ENCODE measurements at places on chromosomes 16 and 17.
A peak's percentile ranks its signal among the peaks of the same experiment; 100 is the strongest.

DNA sequence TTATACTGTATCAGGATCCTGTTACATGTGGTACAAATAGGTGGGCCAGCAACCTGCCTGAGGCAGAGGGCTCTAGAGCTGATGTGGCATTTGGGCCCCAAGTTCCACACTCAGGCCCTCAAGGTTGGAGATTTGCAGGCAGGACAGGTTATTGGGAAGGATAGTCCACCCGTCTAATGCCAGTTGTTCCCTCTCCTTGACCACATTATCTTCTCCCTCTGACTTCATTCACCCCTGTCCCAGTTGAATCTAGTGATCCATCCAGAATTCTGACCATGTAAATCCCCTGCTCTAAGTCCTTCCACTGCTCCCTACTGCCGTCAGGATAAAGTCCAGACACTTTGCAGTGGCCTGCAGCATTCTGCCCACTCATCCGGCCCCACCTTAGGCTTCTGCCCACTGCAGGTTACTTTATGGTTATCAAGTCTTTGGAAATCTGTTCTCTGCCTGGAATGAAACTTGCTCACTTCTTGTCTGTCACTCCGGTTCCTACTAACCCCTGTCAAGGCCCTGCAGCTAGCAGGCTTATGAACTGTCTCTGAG, 1.9 kb upstream of the NFATC3 start:
- no peak for DNase-seq

- DNase-seq = no peak
Observed at GRCh38 chr17:40801157-40801556, 1.4 kb upstream of the KRT28 start.

GRCh38 chr17:66276328-66276937, 26.0 kb upstream of the PRKCA start:
- DNase-seq = no peak

DNA sequence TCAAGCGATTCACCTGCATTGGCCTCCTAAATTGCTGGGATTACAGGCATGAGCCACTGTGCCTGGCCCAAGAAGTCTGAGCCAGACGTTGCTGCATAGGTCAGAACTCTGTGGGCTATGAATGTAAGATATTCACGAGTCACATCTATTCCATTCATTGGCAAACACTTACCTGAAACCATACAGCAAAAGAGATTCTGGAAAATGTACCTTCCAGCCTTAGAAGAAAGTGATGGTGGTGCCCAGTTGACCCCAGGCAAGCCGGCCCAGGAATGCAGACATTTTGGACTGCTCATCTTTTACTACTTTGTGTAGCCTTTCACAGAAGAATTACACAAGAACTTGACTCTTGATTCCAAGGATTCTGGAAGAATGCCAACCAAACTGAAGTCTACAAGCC, 135.6 kb upstream of the N4BP1 start:
- DNase-seq = no peak

DNA sequence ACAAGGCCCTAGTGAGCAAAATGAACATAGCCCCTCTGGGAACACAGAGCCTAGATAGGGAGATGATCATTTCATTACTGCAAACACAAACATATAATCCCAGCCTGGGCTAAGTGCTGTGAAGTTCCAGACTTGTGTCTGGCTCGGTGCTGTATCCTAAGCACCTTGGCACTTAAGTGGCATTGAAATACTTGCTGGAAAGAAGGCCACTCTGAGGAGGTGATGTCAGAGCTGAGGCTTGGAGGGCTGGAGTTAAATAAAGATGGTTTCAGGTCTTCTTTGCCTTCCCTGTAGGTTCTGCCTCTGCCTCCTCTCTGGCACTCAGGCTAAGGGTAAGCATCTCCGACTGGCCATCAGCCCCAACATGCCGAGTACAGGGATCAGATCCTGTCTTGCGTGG, 2.4 kb upstream of the CACNA1G start:
- DNase-seq = no peak

DNA sequence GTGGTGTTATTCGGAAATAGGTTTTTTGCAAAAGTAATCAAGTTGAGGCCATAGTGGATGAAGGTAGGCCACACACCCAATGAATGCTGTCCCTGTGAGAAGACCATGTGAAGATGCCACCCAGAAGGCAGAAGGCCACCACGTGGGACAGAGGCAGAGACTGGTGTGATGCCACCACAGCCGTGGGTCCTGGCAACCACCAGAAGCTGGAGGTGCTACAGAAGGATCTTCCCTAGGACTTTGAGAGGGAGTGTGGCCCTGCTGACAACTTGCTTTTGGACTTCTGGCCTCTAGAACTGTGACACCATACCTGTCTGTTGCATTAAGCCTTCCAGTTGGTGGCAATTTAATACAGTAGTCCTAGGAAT, 49.3 kb downstream of the RMI2 start:
- DNase-seq = no peak

DNA sequence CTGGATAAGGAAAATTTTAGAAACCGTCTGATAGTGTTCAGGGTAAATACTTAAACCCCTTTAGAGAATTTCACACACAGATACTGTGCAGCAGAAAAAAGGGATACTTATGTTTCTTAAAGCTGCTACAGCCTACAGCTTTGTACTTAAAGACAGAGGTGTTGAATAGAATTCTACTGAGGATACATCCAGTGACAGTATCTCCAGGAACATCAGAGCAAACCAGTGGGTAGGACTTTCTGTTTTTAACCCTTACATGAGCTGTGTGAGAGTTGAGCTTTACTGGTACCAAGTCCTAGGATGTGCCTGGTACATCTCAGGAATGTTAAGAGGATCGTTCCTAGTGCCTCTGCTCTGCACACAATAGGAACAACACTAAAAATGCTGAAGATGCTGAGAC, 191.5 kb downstream of the FTO start:
- DNase-seq = no peak

GRCh38 chr17:66302761-66303626, 581 bp downstream of the PRKCA start:
- peak; percentile 51 for DNase-seq

DNA sequence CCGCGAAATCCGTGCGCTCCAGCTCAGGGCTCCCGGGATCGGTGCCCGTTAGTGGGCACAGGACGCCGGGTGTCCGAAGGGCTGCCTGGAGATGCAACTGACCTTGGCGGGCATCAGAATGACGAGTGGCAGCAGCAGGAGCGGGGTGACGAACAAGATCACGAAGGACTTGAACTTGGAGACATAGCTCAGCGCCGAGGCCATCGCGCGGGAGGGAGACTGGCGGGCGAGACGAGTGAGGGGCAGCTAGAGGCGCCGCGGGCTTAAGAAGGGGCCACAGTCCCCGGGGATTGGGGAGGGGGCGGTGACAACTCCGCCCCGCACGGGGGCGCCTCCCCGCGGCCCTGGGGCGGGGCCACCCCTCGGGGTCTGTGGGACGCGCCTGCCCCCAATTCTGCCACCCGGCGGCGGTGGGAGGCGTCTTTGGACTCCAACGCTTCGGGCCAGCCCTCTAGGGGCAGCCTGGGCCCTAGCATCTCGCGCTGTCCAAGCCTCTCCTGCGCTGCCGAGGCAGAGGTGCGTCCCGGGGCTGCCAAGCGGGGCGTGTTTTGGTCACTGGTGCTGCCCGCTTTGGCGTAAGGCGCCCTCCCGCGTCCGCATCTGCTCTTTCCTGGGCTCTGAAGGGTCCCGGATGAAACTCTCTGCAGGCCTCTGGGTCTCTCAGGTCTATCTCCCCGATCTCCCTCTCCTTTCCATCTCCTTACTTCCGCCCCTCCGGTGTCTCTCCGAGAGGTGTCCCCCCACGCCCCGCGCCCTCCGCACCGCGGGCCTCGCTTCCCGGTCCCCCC, at the start of gene SLC13A5:
SLC13A5 (minus strand) TSS at position 240 of the 788 bp plus-strand sequence; CDS start at position 204, 36 bp downstream.
- DNase-seq = peak; percentile 62

GRCh38 chr16:68298907-68299561, 11.7 kb downstream of the SLC7A6OS start:
- no peak for DNase-seq

DNA sequence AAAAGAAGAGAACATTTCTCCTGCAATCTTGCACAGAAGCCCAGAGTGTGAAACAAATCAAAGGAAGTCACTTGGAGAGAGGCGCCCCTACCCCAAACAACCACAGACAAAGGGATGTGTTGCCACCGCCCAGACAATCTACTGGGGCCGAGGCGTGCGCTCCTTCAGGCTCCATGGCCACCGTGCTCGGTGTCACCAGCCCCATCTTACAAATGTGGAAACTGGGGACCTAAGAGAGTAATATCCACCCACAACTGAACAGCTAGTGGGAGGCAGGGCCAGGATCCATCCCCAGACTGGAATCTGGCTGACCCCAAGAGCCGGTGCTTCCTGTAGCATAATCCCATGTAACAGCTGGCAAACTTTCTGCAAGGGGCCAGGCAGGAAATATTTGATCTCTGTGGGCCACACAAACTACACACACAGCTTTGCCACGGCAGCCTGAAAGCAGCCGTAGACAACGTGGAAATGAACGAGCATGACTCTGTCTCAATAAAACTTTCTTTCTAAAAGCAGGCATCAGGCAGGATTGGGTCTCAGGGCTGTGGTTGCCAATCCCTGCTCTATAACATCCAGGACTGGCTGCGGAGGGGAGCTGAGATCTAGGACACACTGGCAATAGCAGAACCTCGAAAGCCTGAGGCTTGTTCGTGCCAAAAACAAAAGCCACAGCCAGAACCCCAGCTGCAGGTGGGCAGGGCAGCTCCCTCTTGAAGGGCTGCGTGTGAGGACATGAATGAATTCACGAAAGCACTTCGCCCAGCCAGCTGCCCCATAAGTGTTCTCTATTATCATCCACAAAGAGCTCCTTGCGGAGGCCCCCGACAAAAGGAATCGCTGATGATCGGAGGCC, 26.6 kb upstream of the GINS2 start:
- DNase-seq = no peak

GRCh38 chr17:249236-249993, 68.0 kb upstream of the DOC2B start:
- DNase-seq = no peak

DNA sequence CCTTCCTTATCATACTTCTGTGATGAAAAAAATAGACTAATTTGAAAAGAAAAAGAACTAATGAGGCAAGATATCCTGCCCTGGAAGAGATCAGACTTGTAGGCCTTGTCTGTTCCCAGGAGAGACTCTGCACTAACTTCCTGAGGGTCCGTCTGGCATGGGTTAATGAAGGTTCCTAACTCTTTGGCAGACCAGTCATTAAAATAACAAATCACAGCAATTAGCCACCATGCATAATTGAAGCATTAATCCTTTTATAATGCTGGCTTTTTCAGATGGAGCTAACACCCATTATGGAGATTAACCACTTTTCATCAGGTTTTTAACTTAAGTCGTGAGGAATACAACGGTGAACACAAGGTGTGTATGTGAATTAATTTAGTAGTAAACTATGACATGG, 10.4 kb upstream of the KRT10 start:
- DNase-seq = no peak

DNA sequence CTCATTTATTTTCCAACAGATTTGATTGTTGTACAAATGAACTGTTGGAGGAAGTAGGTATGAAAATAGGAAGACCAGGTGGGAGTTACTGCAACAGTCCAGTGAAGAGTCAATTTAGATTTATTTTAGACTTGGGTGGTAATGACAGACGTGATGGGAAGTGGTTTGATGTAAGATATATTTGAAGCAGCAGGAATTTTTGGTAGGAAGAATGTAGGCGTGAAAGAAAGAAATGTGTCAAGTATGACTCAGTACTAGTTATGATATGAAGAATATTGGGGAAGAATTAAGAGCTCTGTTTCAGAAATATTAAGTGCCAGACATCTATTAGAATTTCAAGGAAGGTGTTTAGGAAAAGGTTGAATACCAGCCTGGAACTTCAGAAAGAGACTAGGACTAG, 247.9 kb upstream of the AXIN2 start:
- DNase-seq = no peak

DNA sequence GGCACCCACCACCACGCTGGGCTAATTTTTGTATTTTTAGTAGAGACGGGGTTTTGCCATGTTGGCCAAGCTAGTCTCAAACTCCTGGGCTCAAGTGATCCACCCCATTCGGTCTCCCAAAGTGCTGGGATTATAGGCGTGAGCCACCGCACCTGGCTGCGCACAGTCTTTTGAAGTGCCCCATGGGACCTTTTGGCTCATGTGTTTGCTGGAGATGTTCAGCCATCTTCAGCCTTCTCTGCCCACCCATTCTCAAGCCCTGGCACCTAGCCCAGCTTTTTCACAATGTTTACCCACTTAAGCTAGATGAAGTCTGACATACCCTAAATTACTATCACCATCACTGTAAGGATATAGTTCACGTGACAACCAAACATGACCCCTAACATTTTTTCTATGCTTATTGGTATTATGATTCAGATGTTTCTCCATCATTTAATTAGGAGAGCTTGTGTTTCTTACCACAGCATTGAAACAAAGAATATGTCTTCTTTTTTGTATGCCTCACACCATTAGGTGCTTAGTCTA, 32.3 kb downstream of the PECAM1 start:
- DNase-seq = no peak

DNA sequence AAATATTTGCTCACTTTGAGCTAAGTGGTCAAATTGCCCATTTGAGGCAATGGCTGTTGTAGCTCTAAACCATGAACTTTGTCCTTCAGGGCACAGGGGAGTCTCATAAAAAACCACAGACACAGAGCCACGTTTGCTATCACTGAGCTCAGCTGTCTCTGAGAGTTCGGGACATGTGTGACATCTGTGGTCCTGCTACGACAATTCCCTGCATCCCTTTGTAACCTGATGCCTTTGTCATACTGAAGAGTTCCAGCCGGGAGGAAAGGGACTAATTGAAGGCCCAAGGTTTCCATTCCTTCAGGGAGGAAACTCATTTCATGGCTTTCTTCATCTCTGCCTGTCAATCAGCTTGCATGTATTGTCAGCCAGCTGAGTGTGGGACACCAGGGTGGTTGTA, 599.4 kb upstream of the CDH5 start:
- DNase-seq = no peak

DNA sequence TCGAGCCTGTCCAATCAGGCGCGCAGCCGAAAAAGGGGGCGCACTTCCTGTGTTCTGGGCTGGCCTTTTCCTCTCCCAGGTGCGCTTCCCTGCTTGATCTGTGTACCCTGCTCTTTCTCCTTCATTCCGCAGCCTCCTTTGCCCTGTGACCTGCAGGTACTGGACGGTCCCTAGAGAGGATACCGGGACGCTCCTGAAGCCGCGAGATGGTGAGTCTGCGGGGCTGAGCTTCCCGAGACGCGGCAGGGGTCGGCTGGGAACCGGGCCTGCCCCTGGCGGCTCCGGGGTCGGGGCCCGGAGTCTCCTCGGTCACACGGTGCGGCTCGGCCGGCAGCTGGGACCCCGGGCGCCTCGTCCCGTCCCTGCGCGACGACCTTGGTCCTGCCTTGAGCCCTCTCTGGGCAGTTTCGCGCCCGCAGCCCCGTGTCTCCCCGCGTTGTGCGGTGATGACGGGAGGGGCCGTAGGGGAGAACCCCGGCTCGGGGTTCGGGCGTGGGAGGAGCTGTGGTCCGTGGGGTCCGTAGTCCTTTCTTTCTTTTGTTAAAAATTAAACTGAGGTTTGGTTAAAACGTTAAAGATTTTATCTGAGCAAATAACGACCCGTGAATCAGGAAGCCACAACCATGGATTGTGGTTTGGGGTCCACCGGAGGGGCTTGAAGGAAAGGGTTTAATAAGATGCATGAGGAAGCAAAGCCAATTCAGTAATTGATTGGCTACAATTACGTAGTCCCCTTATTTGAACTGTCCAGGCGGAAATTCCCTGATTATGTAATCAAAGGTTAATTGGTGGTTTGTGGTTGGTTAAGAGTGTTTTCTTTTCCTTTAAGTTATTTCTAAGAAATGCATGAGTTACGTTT, 172.8 kb upstream of the ZNF267 start:
- peak; percentile 66 for DNase-seq

GRCh38 chr16:897701-898100, 73.1 kb downstream of the LMF1 start:
- no peak for DNase-seq
